Posterior cingulate gyrus (tissue), 11 donors: ENCODE measurements at places on chromosomes 1 and 21.

DNA sequence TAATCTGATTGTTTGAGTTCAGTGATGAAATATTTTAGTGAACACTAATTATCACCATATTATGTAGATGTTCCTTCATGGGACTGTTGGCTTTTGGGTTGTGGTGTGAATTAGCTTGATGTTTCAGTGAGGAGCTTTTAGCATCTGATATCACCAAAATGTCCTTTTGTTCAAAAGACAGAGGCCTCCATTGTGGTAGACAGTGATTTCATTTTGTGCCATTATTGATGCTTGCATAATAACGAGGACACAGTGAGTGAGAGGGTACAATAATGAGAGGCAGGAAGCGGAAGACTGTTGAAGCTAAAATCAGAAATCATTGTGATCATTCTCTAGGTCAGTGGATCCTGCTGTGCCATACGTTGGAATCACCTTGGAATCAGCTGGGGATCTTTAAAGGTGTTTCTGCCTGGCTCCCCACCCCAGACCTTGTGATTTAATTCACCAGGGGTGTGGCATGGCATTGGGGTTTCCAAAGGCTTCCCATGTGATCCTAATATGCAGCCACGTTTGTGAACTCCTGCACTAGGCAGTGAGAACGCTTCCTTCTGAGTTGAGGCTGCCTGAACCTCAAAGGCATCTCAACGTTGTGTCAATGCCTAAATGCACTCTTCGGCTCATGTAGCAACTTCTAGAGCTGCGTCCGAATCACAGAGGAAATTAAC, 82.1 kb upstream of the KIF1B start:
- no peak for DNase-seq

DNA sequence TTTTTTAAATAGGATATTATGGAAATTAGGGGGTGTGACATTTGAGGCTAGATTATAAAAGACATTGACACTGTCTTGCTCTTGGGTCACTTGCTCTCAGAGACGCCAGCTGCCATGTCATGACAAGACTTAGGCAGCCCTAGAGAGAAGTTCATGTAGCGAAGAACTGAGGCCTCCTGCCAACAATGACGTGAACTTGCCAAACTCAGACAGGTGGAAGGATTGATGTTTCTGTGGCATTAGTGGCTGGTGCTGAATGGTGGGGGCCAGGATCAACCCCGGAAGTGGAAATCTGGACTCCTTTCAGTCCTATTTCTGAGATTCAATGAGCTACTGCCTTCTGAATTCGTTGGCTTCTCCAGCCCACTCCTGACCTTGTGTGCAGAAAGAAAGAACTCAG, 14.7 kb downstream of the NCF2 start:
- DNase-seq = no peak

DNA sequence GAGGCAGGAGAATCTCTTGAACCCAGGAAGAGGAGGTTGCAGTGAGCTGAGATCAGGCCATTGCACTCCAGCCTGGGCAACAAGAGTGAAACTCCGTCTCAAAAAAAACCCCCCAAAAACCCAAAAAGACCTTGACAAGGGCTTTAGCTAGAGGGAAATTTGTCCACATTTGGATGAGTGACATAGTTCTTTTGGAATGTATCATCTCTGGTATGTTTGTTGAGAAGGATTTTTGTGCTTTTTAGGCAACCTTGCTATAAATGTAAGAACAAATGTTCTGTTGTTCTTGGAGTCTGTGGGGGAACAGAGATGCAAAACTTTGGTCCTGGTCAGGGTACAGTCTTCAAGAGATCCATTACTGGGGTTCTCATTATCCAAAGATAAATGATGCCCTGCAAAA, 28.9 kb downstream of the INAVA start:
- DNase-seq = no peak

- DNase-seq = no peak
These were observed 160.2 kb downstream of the PSMG1 start for GRCh38 chr21:39022863-39023693.

DNA sequence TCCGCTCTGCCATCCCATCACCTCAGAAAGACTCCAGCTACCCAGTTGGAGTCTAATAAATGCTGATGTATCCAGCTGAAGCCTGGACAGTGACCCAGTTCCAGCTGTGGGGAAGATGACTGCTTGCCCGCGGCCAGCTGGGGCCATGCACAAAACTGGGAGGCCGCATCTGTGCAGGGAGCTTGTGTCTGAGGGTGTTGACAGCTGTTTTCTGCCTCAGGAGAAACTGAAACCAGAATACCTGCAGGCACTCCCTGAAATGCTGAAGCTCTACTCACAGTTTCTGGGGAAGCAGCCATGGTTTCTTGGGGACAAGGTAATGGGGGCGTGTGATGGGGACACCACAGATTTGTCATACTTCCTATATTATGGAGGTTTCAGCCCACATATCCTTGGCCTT, 3.2 kb downstream of the GSTM2 start:
- no peak for DNase-seq
